ENCODE measurements at places on chromosomes 3 and 15.

DNA sequence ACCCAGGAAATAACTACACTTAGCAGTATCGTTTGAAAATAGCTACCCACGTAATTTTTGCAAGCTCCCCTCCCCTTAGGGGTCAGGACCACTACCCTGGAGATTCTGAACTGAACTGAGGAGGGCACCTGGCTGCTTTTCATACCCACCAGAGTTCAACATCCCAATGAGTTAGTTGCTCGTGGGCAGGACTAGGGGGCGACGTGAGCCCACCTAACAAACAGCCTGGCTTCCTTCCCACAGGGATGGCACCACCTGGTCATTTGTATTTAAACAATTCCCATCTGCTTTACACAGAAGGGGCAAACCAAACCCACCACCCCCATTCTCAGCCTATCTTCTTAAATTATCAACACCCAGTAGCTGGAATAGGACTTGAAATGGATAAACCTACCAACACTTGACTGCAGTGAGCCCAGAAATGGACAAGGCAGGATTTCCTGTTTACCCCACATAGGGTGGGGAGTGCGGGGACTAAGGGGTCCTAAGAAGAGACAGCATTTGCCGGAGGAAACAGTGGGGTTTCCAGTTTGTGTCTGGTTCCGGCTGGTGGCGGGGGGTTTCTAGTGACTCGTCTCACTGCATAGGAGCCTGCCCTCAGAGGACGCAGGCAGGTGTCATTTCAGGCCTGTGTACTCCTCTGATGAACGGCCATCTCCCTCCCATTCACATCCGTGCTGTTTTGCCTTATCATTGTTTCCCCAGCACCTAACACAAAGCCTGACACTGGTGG is 11.6 kb upstream of the VGLL4 start:
- DNase-seq = no peak

DNA sequence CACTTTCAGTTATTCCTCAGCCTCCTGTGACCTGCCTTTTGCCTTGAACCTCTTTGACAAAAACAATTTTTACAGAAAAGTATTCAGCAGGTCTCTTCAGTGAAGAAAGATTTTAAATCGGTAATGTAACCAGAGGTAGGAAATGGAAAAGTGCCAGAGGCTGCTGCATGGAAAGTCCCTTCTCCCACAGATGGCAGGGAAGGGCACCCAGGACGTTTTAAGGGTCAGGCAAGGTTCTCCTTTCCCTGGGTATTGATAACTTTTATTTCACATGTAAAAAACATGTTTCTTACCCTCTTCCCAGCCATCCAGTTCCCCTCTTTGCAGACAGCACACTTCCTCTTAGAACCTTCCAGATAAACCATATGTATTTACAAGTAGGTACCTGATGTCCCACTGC is 185.6 kb downstream of the OR4M2 start:
- DNase-seq = no peak

- DNase-seq = no peak
These were observed 36.3 kb upstream of the FBXL22 start for GRCh38 chr15:63560741-63561448.

GRCh38 chr3:11407644-11408043 is 135.4 kb downstream of the ATG7 start:
- DNase-seq = no peak

DNA sequence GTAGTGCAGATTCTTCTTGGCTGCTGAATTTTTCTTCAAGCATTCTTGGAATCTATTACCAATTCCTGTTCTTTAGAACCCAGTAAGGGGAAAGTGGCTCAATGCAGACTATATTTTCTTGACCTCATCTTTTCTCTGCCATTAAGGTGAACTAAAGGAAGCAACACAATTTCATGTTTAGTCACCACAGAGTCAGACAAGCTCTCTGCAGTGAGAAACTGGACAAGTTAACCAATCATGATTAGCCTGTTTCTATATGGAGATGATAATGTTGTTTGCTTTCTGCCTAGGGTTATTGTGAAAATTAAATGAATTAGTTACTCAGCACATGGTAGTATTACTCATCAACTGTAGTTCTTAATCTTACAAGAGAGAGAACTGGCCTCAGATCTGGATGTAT is 1075.1 kb downstream of the AGBL1 start:
- DNase-seq = no peak

GRCh38 chr15:32998979-32999672 is 195.4 kb downstream of the FMN1 start:
- no peak for DNase-seq

DNA sequence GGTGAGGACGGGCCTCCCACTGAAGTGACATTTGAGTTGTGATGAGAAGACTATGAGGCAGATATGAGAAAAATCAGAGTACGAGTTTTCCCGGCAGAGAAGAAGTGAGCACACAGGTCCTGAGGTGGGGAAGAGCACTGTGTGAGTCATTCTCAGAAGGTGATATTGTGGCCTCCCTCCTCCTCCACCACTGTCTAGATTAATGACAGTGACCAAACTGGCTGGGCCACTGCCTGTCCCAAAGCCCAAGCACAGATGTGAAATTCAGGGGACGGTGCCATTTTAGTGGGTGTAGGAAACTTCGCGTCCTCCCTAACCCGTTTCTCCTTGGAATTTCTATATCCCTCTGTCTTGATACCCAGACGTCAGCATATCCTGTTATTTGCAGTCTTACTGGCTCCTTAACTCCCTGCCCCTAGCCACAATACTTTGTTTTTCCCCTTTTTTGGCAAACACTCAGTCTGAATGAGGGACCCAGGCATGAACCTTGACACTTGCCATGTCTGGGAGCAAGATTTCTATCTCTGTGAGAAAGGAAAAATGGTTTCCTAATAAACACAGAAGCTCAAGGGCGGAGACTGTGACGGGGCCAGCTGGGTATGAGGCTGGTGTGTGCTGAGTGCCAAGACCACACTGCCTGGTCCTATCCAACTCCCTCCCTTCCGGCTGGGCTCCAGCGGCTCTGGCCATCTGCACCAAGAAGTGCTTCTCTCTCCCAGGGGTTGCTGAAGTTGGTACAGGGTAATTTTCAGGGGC is 15.2 kb downstream of the PRICKLE2 start:
- DNase-seq = no peak

GRCh38 chr3:160374472-160374871 is 24.6 kb downstream of the IFT80 start:
- DNase-seq = no peak

GRCh38 chr3:4994144-4994730 is 15.0 kb downstream of the BHLHE40 start:
- DNase-seq = no peak

- DNase-seq = peak; percentile 23
These were observed 296.6 kb upstream of the LMCD1 start for GRCh38 chr3:8204853-8205650.

Data from GM04504 (cell line).